Neural progenitor cell (in vitro differentiated cells): ENCODE measurements at places on chromosomes 3 and 15. TPM values are rescaled to one million over a fixed set of nuclear protein-coding genes. Genes with fewer than 3 reads are reported as not detected.

DNA sequence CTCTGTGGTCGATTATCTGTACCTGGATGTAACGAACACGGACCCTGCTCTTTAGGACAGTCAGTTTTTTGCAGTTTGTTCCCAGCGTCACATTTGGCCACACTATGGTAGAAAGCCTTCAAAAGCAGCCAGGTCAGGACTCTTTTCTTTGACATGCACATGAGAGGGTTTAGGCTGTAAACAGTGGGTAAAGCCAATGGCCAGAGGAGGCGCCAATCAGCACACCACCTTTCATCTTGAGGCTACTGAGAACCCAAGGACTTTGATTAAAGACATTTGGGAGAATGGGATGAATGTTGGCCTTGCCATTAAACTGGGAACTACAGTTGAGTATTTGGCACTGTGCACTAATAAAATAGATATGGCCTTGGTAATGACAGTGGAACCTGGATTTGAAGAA, 225.9 kb downstream of the OXSM start:
- no peak for DNase-seq

GRCh38 chr3:12893247-12893646, 51.9 kb upstream of the RPL32 start:
- no peak for DNase-seq

DNA sequence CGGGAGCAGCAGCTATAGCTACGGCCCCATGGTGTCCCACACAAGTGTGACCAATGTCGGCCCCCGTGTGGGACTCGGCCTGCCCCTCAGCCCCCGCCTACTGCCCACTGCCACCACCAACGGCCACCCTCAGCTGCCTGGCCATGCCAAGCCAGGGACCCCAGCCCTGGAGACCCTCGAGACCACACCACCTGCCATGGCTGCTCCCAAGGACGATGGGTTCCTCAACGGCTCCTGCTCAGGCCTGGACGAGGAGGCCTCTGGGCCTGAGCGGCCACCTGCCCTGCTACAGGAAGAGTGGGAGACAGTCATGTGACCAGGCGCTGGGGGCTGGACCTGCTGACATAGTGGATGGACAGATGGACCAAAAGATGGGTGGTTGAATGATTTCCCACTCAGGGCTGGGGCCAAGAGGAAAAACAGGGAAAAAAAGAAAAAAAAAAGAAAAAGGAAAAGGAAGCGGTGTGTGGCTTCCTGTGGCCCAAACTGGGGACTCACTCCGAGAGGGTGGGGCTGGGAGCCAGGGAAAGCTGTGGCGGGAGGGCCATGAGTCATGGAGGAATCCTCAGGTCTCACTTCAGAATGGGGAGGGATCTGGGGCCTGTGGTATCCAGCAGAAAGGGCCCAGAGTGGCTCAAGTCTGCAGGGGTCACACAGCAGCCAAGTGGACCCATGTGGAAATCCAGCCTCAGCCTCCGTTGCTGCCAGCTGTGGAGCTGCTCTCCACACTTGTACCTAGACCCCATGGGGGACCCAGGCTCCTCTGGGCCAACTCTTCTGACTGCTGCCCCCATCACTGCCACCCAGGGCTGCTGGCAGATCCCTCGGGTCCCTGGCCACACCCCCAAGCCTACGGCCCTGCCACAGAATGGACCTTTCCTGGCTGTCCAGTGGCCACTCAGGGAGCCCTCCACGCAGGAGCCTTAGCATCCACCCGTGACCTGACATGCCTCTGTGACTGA, 26.1 kb downstream of the PTH1R start:
- no peak for DNase-seq

GRCh38 chr3:114794894-114795630, 352.0 kb downstream of the ZBTB20 start:
- no peak for DNase-seq

GRCh38 chr15:31977812-31978661, 52.3 kb upstream of the CHRNA7 start:
- DNase-seq, result peak; percentile 88

DNA sequence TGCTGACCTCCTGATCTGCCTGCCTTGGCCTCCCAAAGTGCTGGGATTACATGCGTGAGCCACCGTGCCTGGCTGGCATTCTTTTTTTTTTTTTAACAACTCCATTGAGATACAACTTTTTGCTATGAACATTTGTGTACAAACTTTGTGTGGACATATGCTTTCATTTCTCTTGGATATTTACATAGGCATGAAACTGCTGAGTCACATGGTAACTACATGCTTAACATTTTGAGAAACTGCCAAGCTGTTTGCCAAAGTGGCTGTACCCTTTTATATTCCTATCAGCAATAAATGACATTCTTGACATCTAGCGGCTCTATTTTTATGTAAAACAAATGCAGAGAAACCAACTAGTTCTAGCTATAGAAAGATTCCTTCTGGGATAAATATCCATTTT, 8.7 kb upstream of the YEATS2 start:
- no peak for DNase-seq

DNA sequence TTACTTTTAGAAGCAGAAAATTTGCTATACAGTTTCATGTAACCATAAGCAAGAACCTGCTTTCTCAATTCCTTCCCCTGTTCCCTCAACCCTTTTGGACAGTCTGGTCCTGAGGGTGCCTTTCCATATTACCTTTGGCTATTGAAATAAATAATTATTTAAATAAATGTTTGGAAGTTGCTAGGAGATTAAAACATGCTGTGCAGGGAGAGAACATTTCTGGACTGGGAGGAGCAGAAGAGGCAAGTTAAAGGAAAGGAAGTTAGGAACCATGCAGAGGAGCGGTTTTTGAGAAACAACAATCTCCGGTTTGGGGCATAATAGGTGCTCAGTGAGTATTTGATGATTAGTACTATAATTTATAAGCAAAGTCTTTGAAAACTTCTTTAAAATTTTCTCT, 41.8 kb downstream of the ZNF609 start:
- no peak for DNase-seq

GRCh38 chr15:90819850-90820249, 48.5 kb upstream of the FURIN start:
- DNase-seq, result no peak

DNA sequence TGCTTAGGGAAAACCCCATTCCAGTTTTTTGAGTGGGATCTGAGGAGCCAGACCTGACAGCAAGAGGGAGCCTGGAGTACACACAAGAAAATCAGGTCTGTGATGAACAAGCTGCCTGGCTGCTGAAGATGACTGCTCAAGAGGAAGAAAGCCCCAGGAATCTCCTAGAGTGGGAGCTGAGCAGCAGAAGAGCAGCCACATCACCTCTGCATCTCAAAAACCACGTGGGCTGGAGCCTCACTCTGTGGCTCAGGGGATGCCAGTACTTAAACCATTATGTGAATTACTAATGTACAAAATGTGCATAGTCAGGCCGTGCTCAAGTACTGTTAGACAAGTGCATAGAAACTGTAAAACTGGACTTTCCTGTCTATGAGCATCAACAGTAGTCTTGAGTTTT, 52.4 kb downstream of the SLC9A9 start:
- DNase-seq, result peak; percentile 43

- no peak for DNase-seq
These were observed 53.5 kb downstream of the TBC1D2B start for GRCh38 chr15:78023865-78024518.

- peak; percentile 70 for DNase-seq
These were observed 269.5 kb downstream of the SUCLG2 start for GRCh38 chr3:67384760-67385397.

- no peak for DNase-seq
These were observed 68.9 kb upstream of the STXBP5L start for GRCh38 chr3:120839120-120839519.

GRCh38 chr15:58201516-58201915, 63.3 kb downstream of the AQP9 start:
- no peak for DNase-seq

- peak; percentile 41 for DNase-seq
These were observed 486.8 kb downstream of the MAGI1 start for GRCh38 chr3:65551945-65552344.

GRCh38 chr15:20295238-20295811, 246.3 kb downstream of the GOLGA6L6 start:
- DNase-seq, result no peak

- DNase-seq, result peak; percentile 86
These were observed 748 bp downstream of the CCNL1 start for GRCh38 chr3:157159037-157159761.

GRCh38 chr3:195147649-195148080, 123.3 kb downstream of the XXYLT1 start:
- DNase-seq, result no peak

Gene BTLA
- total RNA-seq, result 3.9 TPM in 1 of 2 replicates, not detected in the other

Gene ZCWPW2
- 0.60 and 0.87 TPM in 2 replicates for total RNA-seq

Gene TADA3
- 50.8 and 86.3 TPM in 2 replicates for total RNA-seq

Gene LRRC58
- total RNA-seq, result 20.5 and 29.2 TPM in 2 replicates

Gene PRSS50
- 0.28 and 1.9 TPM in 2 replicates for total RNA-seq

Gene TTLL3
- 15.0 and 36.1 TPM in 2 replicates for total RNA-seq

Gene TNFAIP8L3
- total RNA-seq, result not detected in 2 replicates

Gene SHF
- total RNA-seq, result 32.2 and 53.7 TPM in 2 replicates

Gene CD96
- not detected in 2 replicates for total RNA-seq

Gene FSIP1
- 2.1 and 2.5 TPM in 2 replicates for total RNA-seq
